ENCODE measurements at places on chromosomes 5 and 9. TPM values are rescaled to one million over a fixed set of nuclear protein-coding genes. Genes with fewer than 3 reads are reported as not detected.

The PCDHGA8 gene
- 8.4 TPM for total RNA-seq

The CNOT8 gene
- total RNA-seq, result 97.9 TPM

The BAAT gene
- total RNA-seq, result 1.7 TPM

The CDKN2B-AS1 gene
- total RNA-seq, result 1.7 TPM

The PAXX gene
- total RNA-seq, result 41.8 TPM

The IFNA2 gene
- total RNA-seq, result not detected

The GNA14 gene
- 15.0 TPM for total RNA-seq

The MEGF10 gene
- total RNA-seq, result not detected

The UGCG gene
- 79.7 TPM for total RNA-seq

The ANKRD18B gene
- total RNA-seq, result not detected

The ADAMTS16 gene
- total RNA-seq, result not detected

Data from upper lobe of left lung (tissue), 6 donors.